ENCODE measurements at places on chromosomes 4 and X. TPM values are rescaled to one million over a fixed set of nuclear protein-coding genes. Genes with fewer than 3 reads are reported as not detected.

DNA sequence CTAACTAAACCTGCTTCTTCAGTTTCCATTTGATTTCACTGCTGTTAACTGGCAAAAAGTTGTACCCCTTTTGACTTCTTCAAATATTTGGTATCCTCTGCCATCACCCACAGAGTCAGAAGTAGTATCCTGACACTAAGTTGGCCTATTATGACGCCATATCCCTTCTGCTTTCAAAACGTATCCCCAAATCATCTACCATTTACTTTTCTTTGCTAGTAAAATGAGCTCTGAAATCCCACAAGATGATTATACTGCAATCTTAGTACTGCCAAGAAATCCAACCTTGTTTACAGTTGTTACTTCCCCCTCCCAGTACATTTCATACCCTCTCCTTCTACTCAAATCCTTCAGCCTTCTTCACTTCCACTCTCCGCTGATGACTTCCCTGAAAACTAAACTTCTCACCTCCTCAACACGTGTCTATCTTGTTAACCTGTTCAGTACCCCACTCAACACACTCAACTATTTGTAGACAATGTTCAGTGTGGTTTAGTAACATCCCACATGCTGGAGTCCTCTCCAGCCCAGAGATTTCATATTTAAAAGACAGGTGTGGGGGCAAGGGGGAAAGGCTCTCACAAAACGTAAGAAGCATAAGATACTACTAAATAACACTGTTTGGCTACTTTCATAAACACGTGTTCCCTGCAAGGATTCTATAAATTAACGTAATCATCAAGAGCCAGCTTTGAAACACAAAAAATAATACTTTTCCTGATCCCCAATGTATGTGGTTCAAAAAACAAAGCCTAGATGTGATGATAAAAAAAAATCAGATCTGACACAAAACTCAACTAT lies 1.3 kb downstream of the NAF1 start:
- peak; percentile 34 for DNase-seq

DNA sequence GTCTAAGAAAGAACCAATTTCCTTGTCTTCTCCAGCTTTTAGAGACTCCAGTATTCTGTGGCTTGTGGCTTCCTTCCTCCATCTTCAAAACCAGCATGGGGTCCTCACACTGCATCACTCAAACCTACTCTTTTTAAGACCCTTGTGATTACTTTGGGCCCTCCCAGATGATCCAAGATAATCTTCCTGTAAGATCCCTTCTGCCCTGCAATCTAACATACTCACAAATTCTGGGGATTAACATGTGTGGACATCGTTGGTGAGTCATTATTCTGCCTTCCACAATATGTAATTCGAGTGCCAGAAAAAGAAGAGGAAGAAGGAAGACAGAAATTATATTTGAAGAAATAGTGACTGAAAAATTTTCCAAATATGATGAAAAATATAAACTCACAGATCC lies 47.9 kb downstream of the BEND4 start:
- DNase-seq, result peak; percentile 61

- DNase-seq, result no peak
These were observed 7.3 kb upstream of the DCTD start for GRCh38 chr4:182924497-182924896.

F8A3 gene
- total RNA-seq, result 2.8 TPM

DNA sequence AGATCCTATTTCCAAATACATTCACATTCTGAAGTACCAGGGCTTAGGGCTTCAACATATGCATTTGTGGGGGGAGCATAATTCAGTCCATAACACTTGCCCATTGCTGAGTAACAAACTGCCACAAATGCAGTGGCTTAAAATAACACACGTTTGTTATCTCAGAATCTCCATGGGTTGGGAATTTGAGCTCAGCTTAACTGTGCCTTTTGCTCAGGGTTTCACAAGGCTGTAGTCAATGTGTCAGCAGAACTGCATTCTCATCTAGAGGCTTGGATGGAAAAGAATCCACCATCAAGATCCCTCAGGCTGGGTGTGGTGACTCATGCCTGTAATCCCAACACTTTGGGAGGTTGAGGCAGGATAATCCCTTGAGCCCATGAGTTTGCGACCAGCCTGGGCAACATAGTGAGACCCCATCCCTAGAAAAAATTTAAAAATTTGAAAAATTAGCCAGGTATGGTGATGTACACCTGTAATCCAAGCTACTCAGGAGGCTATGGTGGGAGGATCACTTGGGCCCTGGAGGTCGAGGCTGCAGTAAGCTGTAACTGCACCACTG lies 25.8 kb upstream of the TBL1X start:
- DNase-seq, result no peak

DNA sequence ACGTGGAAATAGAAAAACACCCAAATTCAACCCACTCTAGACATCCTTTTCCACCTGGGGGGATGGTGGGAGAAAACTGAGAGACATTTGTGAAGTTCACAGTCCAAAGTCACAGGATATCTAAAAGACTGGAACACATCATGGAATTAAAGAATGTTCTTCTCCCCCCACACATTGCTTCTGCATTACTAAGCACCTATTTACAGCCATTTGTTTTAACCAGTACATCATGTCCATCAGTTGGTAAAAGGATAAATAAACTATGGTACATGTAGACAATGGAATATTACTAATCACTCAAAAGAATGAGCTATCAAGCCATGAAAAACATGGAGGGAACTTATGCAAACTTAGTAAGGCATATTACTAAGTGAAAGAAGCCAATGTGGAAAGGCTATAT lies 185.5 kb upstream of the ANXA10 start:
- DNase-seq, result no peak

Measured in MCF 10A (cell line).